Esophagus muscularis mucosa (tissue), 4 donors: ENCODE measurements at places on chromosomes 13 and 19.
A peak's percentile ranks its signal among the peaks of the same experiment; 100 is the strongest.

GRCh38 chr19:21680671-21681070 is 86.7 kb downstream of the ZNF100 start:
- no peak overlapping the region for H3K27ac ChIP-seq
- no peaks in the 10 kb centered on the region for H3K27me3 ChIP-seq
- no peak for DNase-seq
- H3K36me3 ChIP-seq: no peaks in the 10 kb centered on the region
- H3K4me3 ChIP-seq: no peak overlapping the region
- no peaks in the 10 kb centered on the region for H3K4me1 ChIP-seq

- H3K4me1 ChIP-seq: peaks cover 78% of the 10 kb centered on the region
- no peak for DNase-seq
- no peaks in the 10 kb centered on the region for H3K36me3 ChIP-seq
- no peaks in the 10 kb centered on the region for H3K27me3 ChIP-seq
- peak overlapping the region; percentile 67 for H3K27ac ChIP-seq
Observed at GRCh38 chr13:33252135-33252534, 33.4 kb downstream of the STARD13 start.

DNA sequence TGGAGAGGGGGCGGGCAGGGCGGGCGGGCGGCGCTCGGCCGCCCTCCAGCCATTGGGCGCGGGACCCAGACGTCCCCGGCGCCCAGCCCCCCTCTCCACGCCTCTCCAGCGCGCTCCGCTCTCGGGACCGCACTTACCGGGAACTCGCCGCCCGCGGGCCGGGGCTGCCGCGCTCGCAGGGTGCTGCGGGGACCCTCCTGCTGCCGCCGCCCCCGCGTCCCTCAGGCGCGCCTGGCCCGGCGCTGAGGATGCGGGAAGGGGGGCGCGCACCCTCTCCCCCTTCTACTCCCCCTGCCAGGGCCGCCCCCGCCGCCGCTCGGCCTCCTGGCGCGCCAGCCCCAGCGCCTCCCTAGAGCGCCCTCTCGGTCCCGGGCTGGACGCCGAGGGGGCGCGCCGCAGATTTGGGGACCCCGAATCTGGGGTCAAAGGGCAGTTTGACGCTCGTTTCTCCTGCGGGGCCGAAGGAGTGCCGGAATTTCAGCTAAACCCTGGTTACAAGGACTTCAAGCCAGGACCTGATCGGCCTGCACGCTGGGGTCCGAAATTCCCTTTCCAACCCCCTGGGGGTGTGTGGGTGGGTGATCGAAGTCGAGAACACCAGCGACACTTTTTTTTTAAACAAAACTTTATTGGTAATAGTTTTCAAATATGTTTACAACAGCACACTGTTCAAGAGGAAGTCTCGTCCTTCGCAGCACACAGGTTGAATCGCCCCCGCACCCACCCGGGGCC is 696 bp upstream of the SAMD1 start:
- H3K27ac ChIP-seq: peak overlapping the region; percentile 95
- H3K4me1 ChIP-seq: peaks cover 37% of the 10 kb centered on the region
- peaks cover 36% of the 10 kb centered on the region for H3K36me3 ChIP-seq
- no peak for DNase-seq

DNA sequence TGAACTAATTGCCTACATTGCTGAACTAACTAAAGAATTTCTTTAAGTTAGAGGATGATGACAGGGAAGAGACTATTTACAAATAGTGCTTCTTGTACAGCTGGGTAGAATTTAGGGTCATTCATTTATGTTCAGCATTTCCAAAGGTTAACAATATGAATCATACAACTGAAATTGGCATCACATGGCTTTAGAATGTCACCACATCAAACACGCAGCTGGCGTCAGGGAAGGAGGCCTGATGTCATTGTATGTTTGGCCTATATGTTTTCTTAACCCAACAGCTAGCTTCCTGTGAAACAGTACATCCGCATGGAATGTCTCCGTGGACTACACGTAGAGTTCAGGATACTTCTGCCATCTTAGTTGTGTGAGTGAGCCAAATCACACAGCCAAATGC is 99.0 kb upstream of the TNFSF11 start:
- no peaks in the 10 kb centered on the region for H3K36me3 ChIP-seq
- no peaks in the 10 kb centered on the region for H3K27me3 ChIP-seq
- no peaks in the 10 kb centered on the region for H3K4me1 ChIP-seq
- no peak for DNase-seq

DNA sequence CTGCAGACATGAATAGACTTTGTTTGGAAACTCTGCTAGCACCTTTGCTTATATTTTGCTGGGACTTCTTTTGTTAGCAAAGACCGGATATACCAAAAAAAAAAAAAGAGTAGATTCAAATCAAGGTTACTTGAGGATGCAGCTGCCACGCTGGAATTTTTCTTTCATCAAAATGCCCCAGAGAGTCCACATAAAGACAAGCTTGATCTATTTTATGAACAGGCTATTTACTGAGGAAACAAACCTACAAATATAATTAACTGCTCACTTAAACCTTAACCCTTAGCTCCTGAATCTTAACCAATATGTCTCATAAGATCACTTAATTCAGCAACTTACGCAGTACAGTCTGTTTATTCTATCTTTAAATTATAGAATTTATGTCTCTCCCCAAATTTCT is 27.1 kb upstream of the DOCK9 start:
- no peaks in the 10 kb centered on the region for H3K27me3 ChIP-seq
- H3K36me3 ChIP-seq: no peaks in the 10 kb centered on the region
- no peak overlapping the region for H3K27ac ChIP-seq
- peaks cover 50% of the 10 kb centered on the region for H3K4me1 ChIP-seq
- H3K4me3 ChIP-seq: no peak overlapping the region

DNA sequence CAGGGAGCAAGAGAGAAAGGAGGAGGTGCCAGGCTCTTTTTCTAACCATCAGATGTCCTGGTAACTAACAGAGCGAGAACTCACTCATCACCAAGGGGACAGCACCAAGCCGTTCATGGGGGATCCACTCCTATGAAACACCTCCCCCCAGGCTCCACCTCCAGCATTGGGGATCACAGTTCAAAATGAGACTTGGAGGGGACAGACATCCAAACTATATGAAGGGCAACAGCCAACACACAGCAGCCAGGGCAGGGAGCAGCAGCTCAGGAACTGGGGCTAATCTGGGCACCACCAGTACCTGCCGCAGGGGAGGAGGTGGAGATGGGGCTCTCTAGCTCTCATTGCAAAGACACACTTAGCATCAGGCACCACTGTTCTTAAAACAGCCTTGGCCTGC is 34.3 kb upstream of the VSTM2B start:
- peak; percentile 37 for DNase-seq
- no peak overlapping the region for H3K4me3 ChIP-seq
- no peak overlapping the region for H3K27ac ChIP-seq
- H3K4me1 ChIP-seq: no peaks in the 10 kb centered on the region

DNA sequence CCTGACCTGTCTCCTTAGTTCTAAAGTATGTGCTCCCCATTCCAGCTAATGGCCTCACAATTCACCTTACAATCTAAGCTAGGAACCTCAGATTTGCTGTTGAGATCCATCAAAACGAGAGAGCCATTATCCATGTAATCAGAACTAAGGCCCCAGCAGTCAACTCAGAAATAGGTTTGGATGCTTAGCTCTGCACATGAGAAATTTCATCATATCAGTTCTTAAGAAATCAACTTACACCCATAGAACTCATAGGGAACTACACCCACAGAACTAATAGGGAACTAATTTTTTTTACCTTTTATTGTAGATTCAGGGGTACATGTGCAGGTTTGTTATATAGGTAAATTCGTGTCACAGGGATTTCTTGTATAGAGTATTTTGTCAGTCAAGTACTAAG is 28.7 kb downstream of the CYSLTR2 start:
- DNase-seq: no peak
- H3K4me1 ChIP-seq: no peaks in the 10 kb centered on the region
- H3K27ac ChIP-seq: no peak overlapping the region
- H3K36me3 ChIP-seq: no peaks in the 10 kb centered on the region
- H3K4me3 ChIP-seq: no peak overlapping the region

- H3K4me3 ChIP-seq: peak overlapping the region; percentile 13
- DNase-seq: no peak
Observed at GRCh38 chr19:8392017-8392591, 1.9 kb downstream of the RAB11B start.

GRCh38 chr13:103188713-103189326 is 122.6 kb upstream of the SLC10A2 start:
- no peak overlapping the region for H3K4me3 ChIP-seq
- no peak overlapping the region for H3K27ac ChIP-seq
- H3K36me3 ChIP-seq: no peaks in the 10 kb centered on the region
- H3K27me3 ChIP-seq: no peaks in the 10 kb centered on the region
- DNase-seq: no peak
- no peaks in the 10 kb centered on the region for H3K4me1 ChIP-seq

DNA sequence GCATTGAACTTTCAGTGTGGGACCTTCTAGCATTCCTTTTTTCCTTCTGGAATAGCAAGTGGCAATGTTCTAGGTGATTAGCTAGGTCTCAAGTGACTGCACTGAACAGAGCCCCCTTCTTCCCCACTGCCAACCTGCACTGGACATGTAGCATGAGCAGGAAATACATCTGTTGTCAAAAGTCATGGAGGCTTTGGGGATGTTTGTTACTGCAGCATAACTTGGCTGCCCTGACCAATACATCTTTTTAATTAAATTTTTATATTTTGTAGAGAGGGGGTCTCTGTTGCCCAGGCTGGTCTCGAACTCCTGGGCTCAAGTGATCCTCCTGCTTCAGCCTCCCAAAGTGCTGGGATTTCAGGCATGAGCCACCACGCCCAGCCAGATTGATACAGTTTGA is 163.6 kb downstream of the CACNA1A start:
- no peak for DNase-seq
- H3K27me3 ChIP-seq: no peaks in the 10 kb centered on the region
- H3K4me1 ChIP-seq: no peaks in the 10 kb centered on the region
- H3K4me3 ChIP-seq: no peak overlapping the region
- no peak overlapping the region for H3K27ac ChIP-seq

DNA sequence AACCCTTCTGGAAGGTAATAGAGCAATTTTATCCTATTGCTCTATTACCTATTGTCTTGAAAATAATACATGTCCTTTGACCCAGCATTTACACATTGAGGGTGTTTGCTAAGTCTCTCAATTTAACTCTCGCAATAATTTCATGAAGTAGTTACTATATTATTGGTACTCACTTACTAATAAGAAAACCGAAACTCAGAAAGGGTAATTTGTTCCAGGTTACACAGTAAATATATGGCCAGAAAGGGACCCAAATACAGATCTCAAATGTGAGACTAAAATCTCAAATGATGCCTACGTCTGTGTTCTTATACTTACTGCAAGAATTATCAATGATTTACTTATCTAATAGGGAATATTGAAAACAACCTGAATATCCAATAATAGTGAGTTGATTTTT is 29.7 kb upstream of the FAM216B start:
- DNase-seq: no peak
- no peak overlapping the region for H3K27ac ChIP-seq
- H3K4me3 ChIP-seq: no peak overlapping the region
- H3K27me3 ChIP-seq: no peaks in the 10 kb centered on the region
- no peaks in the 10 kb centered on the region for H3K36me3 ChIP-seq

DNA sequence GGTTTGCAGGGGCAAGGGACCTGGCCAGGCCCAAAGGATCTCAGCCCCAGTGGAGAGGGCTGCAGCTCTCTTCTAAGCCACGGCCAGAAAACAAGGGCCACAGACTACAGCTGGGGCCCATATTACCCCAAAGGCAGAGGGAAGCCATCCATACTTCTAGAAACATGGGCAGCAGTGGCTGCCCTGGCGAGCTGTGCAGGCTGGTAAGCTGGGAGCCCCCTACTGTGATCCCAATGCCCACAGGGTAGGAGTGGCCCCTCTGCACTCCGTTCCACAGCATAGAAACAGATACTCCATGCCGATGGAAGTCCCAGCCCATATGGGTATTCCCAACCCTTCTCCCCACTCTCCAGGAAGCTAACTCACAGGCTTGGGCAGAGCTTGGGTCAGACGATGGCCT is 25.1 kb downstream of the VSTM2B start:
- H3K4me3 ChIP-seq: no peak overlapping the region
- DNase-seq: no peak
- no peaks in the 10 kb centered on the region for H3K27me3 ChIP-seq
- H3K4me1 ChIP-seq: no peaks in the 10 kb centered on the region
- no peak overlapping the region for H3K27ac ChIP-seq

GRCh38 chr19:35291259-35291658 is 702 bp upstream of the MAG start:
- no peaks in the 10 kb centered on the region for H3K4me1 ChIP-seq
- H3K36me3 ChIP-seq: no peaks in the 10 kb centered on the region
- no peaks in the 10 kb centered on the region for H3K27me3 ChIP-seq
- H3K27ac ChIP-seq: no peak overlapping the region
- H3K4me3 ChIP-seq: no peak overlapping the region

DNA sequence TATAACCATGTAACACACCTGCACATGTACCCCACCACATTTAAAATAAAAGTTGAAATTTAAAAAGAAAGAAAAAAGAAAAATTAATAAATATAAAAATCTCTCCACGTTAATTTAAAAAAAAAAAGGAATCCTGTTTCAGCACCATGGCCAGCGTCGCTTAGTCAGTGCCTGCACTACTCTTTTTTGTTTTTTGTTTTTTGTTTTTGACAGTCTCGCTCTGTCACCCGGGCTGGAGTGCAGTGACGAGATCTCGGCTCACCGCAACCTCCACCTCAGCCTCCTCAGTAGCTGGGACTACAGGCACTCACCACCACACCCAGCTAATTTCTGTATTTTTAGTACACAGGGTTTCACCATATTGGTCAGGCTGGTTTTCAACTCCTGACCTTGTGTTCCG is 835.9 kb downstream of the UQCRFS1 start:
- no peaks in the 10 kb centered on the region for H3K36me3 ChIP-seq
- no peaks in the 10 kb centered on the region for H3K4me1 ChIP-seq

DNA sequence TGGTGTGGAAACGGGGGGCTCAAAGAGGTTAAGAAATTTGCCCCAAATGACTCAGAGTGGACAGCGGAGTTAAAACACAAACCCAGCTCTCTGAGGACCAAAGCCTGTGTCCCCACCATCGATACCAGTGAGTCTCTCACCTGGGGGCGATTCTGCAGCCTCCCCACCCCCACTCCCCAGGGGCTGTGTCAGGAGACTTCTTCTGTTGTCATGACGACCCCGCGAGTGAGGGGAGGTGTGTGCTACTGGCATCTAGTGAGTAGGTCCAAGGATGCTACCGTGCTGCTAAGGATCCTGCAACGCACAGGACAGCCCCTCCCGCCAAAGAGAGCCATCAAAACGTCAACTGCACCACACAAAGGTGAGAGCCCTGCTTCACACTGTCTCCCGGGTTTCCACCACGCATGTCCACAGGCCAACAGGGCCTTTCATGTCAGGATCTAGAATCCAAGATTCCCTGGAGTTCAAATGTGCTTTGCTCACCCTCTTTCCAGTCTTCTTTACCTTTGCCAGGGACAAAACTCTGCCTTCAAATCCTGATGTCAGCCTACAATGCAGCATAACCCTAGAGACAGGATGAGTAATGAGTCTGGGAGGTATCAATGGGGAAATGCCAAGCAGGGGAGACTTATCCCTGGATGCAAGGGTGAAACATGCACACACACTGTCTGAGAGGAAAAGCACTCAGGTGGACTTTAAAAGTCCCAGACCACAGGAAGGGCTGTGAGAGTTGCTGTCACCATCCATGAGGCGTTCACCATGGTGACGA is 3.9 kb downstream of the RANBP3 start:
- peaks cover 25% of the 10 kb centered on the region for H3K36me3 ChIP-seq
- no peak for DNase-seq
- H3K4me3 ChIP-seq: no peak overlapping the region
